ENCODE measurements at places on chromosomes 7 and 10. TPM values are rescaled to one million over a fixed set of nuclear protein-coding genes. Genes with fewer than 3 reads are reported as not detected.

Gene FFAR4
- not detected for polyA plus RNA-seq

Gene C10orf53
- polyA plus RNA-seq = not detected

DNA sequence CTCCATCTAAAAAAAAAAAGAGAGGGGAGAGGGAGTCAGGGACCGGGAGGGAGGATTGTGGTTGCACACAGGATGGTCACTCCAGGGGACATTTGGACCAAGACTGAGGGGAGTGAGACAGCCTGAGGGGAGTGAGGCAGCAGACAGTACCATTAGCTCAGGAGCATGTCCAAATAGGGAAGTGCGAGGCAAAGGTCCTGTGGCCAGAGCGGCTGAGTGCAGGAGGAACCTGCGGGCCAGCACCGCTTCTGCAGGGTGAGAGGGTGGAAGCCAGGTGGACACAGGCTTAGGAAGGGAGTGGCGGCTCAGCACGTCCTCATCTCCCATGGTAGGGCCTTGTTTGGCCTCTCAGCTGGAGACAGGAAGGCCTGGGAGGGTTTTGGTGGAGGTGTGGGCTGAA, 48.9 kb upstream of the PFKFB3 start:
- DNase-seq = no peak

DNA sequence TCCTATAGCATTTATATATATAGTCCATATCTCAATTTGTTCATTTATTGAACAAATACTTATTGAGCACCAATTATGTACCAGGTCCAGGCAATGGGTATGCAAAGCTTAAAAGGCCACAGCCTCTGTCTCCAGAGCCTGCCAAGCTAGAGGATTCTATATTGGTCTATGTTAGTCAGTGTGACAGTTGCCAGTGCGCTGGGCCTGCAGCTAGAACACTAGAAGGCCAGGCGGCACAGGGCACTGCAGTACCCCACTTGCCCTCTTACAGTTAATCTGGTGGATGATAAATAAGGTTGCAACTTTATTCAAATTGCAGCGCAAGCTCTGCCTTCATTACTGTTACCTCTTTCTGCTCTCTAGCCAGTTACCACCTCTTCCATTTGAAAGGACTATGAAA, 68.8 kb downstream of the PPP1R3C start:
- no peak for DNase-seq

GRCh38 chr7:102208826-102209225, 77.8 kb upstream of the SH2B2 start:
- DNase-seq = no peak

DNA sequence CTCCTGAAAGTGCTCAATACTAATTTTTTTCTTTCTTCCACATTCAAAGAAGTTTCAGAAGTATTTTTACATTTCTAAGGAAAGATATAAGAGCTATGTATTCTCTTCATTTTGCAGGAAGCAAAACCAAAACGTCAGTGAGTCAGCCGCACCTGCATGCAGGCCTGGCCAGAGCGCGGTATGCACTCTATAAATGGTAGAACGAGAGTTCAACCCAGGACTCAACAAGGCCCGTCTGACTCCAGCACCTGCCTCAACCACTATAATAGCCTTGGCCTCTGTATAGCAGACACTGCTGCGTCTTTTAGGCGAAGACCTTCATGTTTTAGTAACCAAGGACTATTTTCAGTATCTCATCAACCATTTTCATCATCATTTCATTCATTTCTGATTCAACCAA, 113.2 kb downstream of the KMT2E start:
- no peak for DNase-seq

- no peak for DNase-seq
Measured at GRCh38 chr10:130470286-130470685, 334.1 kb downstream of the GLRX3 start.

DNA sequence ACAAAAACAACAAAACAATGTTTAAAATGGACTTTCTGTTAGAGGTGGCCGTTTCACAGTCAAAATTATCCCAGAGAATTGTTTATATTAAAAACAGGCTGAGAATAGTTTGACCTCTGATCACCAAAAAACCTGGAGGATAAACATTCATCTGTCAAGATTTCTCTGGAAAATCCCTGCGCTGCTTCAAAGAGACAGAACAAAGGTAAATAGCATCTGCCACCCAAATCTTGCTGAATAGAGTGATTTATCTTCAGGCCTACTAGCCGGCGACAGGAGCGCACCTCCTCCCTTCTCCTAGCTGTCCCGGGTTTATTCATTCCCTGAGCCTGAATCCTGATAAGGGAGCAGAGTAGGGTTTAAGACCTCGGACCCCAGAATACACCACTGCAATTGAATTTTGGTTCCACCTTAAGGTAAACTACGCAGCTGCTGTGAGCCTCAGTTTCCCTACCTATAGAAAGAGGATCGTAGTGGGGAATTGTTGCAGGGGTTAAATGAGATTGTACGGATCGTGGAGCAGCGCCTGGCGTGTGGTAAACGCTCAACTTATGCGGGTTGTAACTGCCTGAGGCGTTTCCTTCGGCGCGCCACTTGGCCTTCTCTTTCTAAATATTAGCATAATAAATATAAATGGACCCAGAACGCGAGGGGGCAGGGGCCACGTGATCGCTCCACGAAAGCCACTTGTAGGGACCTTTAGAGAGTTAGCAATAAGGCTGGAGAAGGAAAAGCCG, 498 bp upstream of the ST7 start:
- no peak for DNase-seq

All from BJ (cell line).